Activated effector memory CD4-positive, alpha-beta T cell treated with anti-CD3 and anti-CD28 coated beads, Interleukin-2, amount 50 U/mL, for 16 hours (primary cell): ENCODE measurements at places on chromosomes 2 and 18.

- DNase-seq = no peak
Measured at GRCh38 chr2:217471319-217471718, 531.5 kb downstream of the TNS1 start.

DNA sequence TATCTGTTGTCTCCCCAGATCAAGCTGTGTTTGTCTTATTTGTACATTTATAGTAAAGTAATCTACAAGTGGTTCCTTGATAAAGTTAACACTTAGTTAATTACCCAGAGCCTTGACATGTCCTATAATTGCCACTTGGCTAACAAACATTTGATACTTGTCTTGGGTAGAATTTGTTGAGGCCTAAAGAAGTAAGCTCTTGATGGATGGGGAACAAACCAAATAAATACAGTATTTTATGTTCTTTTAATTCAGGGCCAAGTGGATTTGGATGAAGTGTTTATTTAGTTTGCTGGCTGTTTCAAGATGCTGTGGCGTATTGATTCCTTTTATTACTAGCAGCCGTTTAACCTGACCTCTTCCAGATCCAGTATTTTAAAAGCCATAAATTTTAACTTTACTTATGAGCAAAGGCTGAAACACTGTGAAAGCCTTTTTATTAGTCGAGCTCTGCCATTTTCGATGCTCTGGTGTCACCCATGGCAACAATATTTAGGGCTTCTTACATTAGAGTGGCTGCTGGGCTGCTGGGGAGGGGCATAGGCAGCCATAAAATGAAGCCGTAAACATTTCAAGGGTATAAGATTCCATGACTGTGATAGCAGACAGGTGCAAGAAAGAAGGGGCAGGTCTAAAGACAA lies 401.6 kb upstream of the NRP2 start:
- DNase-seq = no peak

GRCh38 chr2:204880928-204881327 lies 335.7 kb downstream of the PARD3B start:
- DNase-seq = no peak

GRCh38 chr2:196063773-196064172 lies 4.9 kb downstream of the DNAH7 start:
- DNase-seq = no peak

DNA sequence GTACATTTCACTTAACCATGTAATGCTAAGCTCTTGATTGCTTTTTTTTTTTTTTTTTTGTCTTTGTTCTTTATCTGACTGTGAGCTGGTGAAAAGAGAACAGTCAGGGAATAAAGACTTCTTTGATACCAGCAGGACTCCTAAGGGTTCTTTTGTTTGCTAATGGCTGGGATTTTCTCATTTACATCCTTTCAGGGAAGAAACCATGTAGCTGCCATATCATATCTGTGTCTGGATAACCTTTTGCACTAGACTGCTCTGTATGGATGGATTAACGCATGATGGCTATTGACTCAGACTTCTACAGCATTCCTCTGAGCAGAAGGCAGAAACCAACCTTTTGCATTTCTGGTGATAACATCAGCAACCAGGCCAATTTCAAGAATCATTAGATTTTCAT lies 504.0 kb downstream of the LRRTM4 start:
- DNase-seq = no peak

DNA sequence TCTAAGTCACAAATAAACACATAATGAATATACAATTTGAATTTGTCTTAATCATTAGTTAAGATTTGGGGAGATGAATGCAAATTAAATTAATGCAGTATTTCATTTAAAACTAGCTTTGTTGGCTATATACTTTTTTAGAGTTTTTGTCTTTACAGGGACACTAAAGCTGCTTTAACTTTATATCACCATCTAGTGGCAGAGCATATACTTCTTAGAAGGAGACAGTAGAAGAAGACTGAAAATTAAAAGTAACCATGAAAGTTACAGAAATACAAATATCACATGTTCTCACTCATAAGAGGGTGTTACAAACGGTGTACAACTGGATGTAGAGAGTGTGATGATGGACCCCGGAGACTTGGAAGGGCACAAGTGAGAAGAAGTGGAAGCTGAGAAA lies 268.3 kb upstream of the NETO1 start:
- DNase-seq = no peak

GRCh38 chr2:27672723-27673486 lies 9.2 kb downstream of the SLC4A1AP start:
- no peak for DNase-seq

- peak; percentile 24 for DNase-seq
Measured at GRCh38 chr2:95008306-95008705, 17.2 kb upstream of the MAL start.

DNA sequence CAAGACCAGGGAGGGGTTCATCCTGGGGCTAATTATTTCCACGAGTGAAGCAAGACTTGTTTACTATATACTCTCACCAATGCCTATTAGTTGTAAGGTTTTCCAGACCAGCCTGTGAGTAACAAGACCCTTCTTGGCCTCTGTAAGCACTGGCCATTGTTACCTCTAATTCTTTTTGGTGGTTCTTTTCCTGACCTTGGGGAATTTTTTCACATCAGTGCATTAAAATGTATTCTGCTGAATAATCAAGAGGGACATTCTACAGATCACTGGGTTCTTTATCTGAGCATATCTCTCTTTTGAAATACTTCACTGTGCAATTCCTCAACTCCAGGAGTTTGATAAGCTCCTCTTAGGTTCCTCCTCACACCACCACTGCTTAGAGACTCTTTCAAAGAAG lies 909.9 kb upstream of the ACVR2A start:
- DNase-seq = no peak
